Activated naive CD4-positive, alpha-beta T cell treated with anti-CD3 and anti-CD28 coated beads, Interleukin-2, amount 10 ng/mL, durations not matched to agents 7 days and 5 days (primary cell): ENCODE measurements at places on chromosomes 12 and 14.

DNA sequence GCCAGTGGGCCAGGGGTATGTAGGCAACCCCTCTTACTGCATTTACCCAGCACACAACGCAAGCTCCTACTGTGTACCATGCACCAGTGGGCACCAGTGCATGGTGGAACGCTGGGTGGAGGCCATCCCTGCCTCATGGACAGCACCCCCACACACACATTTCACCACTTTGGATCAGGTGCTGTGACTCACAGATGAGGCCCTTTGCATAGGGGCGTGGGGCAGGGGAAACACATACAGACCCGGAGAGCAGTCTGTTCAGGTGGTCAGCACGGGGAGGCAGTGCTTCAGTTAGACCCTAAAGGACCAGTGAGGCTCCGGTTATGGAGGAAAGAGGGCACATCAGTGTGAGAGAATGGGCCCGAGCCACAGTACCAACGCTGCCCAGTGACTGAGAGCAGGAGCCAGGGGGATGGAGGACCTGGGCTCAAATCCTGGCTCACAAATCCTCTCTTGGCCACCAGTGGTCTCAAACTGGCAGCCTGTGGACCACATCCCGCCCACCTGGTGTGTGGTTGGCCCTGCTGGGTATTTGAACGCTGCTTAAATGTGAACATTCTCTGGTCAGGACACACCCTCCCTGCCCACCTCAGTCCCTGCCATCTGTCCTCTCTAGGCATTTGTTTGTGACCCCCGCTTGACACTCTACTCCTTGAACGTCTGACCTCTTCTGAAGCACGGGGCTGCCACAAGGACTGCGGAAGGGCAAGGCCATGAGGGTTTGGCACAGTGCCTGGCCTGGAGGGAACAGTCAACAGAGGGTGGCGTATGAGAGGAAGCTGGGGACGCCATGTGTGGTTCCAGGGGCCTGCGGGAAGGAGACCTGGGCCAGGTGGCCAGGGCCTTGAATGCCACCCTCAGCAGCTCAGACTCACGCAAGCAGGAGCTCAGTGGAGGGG, 46.7 kb downstream of the FAM222A start:
- peak; percentile 16 for DNase-seq

GRCh38 chr12:25689996-25690501, 137.0 kb upstream of the LMNTD1 start:
- no peak for DNase-seq

- no peak for DNase-seq
Observed at GRCh38 chr14:101290611-101291010, 270.7 kb upstream of the DIO3 start.

DNA sequence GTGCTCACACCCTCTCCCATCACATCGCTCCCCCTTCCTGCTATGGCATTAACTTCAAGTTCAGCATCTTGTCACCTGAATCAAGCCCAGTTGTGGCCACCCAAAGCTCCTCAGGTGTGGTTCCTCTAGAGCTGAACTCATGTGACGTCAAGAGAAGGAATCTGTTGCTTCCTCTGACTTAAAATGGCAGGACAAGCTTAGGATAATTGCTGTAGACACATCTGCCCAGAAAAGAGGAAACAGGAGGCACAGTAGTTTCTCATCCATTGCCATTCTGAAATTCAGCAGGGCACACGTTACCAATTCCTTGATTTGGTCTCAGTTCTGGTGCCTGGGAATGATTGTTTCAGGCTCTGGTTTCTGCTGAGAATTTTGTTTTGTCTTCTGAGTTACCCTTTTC, 52.1 kb downstream of the RCOR1 start:
- DNase-seq = no peak

- no peak for DNase-seq
Observed at GRCh38 chr14:74985028-74985310, 17.8 kb upstream of the EIF2B2 start.

DNA sequence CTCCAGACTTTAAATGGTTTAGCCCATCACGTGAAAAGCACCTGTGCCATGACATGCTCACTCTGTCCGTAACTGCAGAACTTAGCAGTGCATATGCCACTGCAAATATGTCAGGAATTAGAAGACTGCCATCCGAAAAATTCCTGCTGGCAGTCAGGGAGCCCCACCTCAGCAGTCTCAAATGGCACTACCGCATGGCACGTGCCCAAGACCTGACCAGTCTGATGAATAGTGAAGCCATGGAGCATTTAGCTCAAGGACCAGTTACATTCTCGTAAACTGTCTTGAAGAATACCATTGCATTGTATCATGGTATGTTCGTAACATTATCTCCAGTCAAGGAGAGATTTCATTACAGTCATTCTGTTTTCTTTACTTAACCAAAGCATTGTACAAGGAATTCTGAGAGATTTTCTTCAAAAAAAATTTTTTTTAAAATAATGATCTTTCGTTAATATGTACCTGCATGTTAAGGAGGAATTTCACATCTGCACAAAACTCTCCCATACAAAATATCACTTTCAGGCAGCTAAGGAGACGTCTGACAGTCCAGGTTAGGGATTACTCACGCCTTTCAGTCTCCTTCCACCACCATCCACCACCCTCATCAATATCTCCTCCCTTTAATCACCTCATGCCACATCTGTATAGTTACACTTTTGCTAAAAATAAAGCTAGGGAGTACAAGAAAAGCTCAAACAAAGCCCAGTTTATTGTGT, 138.5 kb downstream of the ANO2 start:
- DNase-seq = no peak

DNA sequence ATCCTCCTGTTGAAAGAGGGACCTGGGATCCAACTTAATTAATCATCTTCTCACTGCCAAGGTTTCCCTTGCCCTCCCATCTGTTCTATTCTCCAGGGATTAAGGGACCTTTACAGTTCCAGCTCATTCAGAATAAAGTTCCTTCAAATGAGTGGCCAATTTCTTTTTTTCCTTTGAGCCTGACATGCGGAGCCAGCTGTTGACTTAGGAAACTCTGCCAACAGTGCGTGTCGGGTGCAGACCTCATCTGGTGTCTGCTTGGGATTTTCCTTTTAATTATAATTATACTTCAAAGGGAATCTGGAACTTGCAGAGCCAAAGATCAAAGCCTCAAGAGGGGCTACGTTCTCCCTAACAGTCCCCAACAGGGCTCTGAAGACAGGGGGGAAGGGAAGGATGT, 64.8 kb downstream of the CCDC60 start:
- DNase-seq = no peak

DNA sequence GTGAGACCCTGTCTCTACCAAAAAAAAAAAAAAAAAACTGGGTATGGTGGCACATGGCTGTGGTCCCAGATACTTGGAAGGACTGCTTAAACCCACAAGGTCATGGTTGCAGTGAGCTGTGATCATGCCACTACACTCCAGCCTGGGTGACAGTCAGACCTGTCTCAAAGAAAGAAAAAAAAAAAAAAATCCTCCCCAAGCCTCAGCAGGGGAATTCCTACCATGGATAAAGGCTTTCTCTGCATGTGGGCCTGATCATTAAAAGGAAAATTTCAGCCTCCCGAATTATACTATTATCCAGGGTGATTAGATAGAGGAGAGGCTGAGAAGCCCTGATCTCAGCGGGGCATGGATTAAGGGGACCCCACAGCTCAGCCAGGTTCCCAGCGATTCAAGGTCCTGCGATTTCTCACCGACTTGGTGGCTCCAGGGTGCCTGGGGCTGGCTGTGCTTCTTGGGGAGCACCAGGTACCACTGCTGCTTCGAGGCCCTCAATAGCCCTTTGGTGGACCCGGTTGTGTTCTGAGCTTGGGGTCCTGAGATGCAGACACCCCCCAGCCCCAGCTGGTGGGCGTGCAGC, 5.6 kb downstream of the SH2B3 start:
- no peak for DNase-seq

DNA sequence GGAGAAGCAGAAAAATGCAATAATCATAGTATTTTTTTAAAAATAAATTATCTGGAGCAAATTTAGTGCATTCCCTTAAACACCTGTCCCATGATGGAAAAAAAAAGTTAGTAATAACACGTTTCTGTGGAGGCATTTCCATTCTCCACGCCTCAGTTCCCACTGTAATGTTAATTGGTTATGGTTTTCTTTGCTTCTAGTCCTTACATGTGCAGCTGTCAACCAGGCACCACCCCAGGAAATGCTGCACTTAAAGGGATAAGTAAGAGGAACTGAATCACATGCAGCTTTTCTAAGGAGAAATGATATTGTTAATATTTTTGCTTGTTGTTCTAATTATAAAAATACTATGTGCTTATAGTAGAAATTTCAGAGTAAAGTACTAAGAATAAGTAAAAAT, 240.3 kb downstream of the ZFP36L1 start:
- DNase-seq = no peak

DNA sequence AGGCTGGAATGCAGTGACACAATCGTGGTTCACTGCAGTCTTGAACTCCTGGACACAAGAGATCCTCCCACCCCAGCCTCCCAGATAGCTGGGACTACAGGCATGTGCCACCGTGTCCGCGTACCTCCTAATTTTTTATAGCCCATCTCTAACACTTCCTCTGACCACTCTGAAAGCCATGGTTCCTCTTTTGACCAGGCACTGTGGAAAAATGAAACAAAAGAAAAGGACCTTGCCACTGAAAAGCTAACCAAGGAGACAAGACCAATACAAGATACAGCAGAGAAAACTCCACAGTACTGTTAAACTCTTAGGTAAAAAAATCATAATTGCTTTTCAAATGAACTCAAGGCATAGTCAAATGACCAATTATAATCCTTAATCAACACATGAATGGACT, 233.3 kb downstream of the NEDD1 start:
- DNase-seq = no peak

GRCh38 chr12:4285070-4285469, 11.5 kb downstream of the CCND2 start:
- peak; percentile 15 for DNase-seq

GRCh38 chr12:97181571-97182265, 274.7 kb downstream of the NEDD1 start:
- DNase-seq = no peak

DNA sequence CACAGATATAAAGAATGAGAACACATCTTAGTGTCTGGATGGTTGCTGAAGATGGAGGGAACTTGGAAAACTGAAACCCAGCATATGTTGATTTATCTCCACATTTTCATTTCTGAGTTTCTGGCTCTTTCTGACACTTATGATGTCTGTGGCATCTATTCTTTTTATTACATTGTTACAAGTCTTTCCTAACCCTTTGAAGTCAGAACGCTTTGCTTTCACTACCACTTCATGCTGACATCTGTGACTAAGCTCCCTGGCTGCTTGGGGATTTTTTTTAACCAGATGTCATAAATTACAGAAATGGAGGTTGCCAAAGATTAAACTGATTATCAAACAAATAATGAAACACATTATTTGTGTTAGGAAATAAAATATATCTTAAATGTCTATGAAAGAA, 188.7 kb downstream of the KITLG start:
- DNase-seq = no peak

DNA sequence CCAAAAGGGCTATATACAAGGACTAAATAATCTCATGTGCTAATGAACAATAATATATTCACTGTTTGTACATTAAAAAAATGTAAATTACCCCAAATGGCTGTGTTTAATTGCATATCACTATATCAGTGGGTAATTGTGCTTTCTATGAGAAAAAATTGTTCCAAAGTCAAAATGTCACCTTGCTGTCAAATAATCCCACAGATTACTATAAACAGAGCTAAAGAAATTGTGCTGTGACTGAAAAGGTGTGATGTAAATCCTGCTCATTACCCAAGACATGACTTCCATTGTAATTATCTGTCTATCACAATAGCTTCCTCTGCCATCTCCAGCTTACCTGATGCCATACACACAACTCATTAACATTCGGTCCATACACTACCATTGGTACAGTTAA, 70.3 kb downstream of the ATP23 start:
- DNase-seq = no peak

DNA sequence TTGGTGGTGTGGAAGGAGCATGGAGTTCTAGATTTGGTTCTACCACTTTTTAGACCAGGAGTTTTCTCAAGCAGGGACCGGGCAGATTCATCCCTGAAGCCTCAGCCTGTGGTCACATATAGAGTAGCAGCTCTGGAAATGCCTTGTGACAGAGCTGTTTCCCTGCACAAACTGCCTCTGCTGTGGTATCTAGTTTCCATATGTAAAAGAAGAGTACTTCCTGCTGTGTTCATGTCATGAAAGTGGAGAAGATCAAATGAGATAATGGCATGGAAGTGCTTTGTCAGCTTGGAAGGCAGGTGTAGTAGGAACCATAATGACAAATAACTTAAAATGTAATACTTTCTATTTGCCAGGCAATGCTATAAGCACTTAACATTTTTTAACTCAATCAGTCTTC, 26.1 kb downstream of the OTUB2 start:
- no peak for DNase-seq

- no peak for DNase-seq
Observed at GRCh38 chr12:62116986-62117385, 143.2 kb upstream of the USP15 start.

DNA sequence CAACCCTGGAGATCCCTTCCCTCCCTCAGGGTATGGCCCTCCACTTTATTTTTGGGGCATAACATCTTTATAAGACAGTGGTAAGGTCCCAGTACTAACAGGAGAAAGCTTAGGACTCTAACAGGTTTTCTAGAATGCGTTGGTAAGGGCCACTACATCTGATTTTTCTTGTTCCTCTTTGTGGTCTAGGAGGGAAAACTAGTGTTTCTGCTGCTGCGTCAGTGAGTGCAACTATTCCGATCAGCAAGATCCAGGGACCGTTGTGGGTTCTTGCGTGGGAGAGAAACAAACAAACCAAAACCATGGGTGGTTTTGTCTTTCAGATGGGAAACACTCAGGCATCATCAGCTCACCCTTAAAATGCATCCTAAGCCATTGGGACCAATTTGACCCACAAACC, 123.6 kb upstream of the SLC16A7 start:
- no peak for DNase-seq

DNA sequence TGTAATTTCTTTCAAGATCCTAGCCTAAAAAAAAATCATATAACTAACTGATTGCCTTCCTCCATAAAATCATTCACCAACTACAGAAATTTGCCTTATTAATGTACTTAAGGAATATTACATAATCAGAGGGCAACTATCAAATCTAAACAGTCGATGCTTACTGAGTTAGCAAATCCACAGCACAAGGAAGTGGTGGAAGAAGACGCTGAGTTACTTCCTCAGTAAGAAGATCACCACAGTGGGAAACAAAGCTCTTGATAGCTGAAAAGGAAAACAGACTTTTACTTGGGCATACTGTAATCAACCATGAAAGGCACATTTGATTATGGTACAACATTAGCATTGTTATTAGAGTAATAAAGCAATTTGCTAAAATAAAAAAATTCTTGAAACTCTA, 48.7 kb downstream of the HEATR5A start:
- no peak for DNase-seq

- no peak for DNase-seq
Observed at GRCh38 chr12:93580682-93581081, 8.2 kb downstream of the SOCS2 start.

DNA sequence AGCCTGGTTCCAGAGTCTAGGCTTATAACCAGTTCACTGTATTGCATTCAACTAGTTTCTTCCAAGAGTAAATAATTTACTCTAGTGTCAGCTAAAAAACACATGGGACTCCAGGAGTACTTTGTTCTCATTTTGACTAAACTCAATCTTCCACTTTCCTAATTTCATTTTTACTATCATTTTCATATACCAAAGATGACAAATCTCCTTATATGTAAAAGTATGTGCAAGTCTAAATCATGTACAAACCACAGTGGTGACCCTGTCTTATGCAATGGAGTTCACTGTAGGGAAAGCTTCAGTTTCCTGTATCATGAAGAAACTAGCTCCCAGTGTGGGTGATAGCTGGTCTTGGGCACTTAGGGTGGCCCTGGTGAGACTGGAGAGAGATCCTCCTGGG, 151.6 kb downstream of the HELB start:
- no peak for DNase-seq

GRCh38 chr12:25876383-25877045, 82.0 kb upstream of the RASSF8 start:
- no peak for DNase-seq
